Fibroblast of the aortic adventitia (primary cell): ENCODE measurements at places on chromosomes 11 and 22. TPM values are rescaled to one million over a fixed set of nuclear protein-coding genes. Genes with fewer than 3 reads are reported as not detected.
A peak's percentile ranks its signal among the peaks of the same experiment; 100 is the strongest.

The PHOX2A gene
- total RNA-seq: not detected in 2 replicates

The HPX gene
- total RNA-seq: 1.2 TPM in 1 of 2 replicates, not detected in the other

The MUC15 gene
- 0.25 TPM in 1 of 2 replicates, not detected in the other for total RNA-seq

The VSIG10L2 gene
- total RNA-seq: not detected in 2 replicates

The MRGPRE gene
- not detected in 2 replicates for total RNA-seq

The OR52N5 gene
- total RNA-seq: under 0.01 TPM in 1 of 2 replicates, not detected in the other

The CARD10 gene
- 5.8 and 13.1 TPM in 2 replicates for total RNA-seq

The MPZL2 gene
- total RNA-seq: 0.36 and 1.1 TPM in 2 replicates

The OR4D5 gene
- not detected in 2 replicates for total RNA-seq

The LSP1 gene
- total RNA-seq: 18.7 and 40.2 TPM in 2 replicates

The VWCE gene
- total RNA-seq: 7.4 and 13.9 TPM in 2 replicates

The PHLDB1 gene
- total RNA-seq: 49.1 and 93.5 TPM in 2 replicates

The YWHAH gene
- total RNA-seq: 169 and 174 TPM in 2 replicates

The VPREB3 gene
- not detected in 2 replicates for total RNA-seq

DNA sequence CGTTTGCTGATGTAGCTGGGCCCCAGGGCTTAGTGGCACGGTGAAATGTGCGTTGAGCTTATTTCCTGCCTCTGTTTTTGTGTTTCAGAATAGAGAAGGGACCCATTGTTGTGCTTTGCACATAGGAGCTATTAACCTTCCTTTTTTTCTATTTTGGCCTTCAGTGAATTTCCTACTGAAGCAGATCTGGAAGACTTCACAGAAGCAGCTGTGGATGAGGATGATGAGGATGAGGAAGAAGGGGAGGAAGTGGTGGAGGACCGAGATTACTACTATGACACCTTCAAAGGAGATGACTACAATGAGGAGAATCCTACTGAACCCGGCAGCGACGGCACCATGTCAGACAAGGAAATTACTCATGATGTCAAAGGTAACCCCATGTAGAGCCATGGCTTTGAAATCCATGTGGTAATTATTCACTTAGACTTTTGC, 37.4 kb upstream of the ST14 start:
- no peak for DNase-seq

DNA sequence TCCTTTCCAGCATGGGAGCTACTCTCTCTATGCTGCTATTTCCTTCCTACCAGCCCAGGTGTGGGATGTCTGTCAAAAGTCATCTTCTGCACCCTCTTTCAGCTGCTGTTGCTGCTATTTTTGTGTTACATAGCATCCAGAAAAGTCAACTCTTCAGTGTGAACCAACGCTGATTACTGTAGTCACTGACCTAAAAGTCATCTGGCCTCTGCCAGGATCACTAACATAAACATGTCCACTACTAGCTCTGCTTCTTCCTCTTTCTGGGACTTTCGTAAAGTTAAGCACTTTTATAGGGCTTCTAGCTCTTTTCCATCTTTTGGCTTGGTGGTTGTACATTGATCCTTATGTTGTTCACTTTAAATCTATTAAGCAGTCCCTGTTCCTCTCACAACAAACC, 90.2 kb upstream of the CARD18 start:
- DNase-seq: no peak

GRCh38 chr22:33219648-33220384, 161.6 kb upstream of the SYN3 start:
- no peak for DNase-seq

DNA sequence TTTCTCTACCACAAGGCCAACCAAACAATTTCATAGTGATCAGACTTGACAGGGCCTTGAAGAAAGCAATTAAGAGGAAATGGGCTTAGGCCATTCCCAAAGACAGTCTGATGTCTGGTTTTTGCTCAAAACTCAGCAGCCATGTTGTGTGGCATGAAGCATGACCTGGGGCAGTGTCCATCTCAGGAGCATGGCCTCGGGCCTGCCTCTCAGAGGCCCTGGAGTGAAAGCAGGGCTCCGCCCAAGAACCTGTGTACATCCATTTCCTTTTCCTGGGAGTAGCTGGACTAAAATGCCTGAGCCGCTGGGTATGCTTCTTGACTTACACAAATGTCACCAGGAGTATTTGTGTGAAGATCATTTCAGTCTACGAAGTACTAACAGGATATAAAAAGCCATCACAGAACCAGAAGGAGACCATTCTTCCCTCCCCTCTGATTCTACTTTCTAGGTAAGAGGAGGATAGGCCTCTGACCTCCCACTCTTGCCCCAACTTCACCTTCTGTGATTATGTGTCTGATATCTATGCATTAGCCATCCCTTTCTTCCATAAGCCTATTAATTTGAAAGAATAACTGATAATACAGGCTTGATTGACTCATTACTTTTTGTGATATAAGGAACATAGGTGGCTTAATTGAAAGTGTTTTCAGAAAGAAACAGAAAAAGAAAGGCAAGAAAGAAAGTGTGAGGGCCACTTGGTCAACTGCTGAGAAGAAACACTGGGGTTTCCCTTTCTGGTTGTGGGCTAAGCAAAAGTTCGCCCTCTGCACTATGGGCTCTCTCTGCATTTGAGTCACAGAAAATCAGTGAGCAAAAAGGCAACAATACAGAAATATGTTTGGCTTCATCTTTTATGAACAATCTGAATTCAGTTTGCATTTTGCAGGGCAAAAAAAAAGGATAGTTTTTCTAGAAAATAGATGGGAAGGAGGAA, 188.6 kb upstream of the MTMR2 start:
- peak; percentile 60 for DNase-seq

GRCh38 chr22:49810363-49811019, 17.2 kb downstream of the BRD1 start:
- peak; percentile 49 for DNase-seq

- no peak for DNase-seq
Observed at GRCh38 chr22:47923011-47923427, 1160.6 kb downstream of the TBC1D22A start.

DNA sequence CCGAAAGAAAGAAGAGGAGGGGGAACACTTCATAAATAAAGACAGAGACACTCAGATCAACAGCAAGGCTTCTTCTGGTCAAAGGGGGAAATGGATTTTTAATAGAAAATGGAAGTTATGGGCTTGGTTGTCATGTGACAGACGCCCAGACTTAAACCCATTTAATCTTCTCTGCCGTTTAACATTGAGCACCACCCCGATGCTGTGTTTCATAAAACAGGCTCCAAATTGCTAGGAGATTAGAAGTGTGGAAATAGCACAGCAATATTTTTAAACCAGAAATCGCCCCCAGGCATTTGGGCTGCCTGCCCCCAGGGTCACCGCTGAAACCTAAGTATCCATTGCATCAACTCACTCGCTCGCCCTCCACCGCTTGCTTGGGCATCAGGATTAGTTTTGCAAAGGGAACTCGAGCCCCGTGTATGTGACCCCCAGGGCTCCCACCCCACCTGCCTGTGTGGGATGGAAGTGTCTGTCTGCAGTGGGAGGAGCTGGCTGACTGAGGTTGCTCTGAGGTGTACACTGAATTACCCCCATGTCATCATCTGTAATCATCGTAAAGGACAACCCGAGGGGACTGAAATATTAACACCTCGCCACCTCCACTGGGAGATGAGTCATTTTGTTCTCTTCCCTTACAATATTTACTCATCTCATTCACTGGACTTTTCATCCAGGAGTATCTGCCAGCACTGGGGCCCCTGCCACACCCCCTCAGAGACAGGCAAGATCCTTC, 10.7 kb downstream of the DSCAML1 start:
- no peak for DNase-seq

GRCh38 chr11:127105593-127106541, 105.3 kb upstream of the KIRREL3 start:
- DNase-seq: peak; percentile 2

DNA sequence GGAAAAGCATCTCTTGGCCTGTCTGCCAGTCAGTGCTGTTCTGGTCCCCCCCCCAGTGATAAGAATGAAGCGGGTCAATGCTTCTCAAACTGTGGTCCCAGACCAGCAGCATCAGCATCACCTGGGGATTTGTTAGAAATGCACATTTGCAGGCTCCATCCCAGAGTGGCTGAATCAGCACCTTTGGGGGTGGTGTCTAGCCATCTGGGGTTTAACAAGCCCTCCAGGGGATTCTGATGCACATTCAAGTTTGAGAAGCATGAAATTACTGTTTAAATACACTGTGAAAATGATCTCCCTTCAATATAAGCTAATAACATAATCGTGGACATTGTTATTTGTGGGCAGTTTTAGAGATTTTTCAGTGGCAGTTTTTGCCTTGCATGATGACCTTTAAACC, 133.5 kb downstream of the MYO18B start:
- no peak for DNase-seq

DNA sequence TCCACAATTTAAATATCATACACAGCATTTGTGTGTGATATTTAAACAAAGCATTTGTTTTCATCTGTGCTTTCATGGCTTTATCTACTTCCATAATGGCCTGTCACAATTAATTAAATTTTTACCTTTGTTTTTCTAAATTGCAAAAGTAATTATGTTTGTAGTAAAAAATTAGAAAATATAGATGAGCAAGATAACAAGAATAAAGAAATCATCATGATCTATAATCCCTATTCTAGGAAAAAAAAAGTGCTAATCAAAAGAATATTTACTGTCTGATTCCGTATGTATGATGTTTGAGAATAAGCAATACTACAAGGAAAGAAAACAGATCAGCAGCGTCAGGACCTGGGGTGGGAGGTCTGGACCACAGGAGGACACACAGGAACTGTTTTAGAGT, 149.9 kb downstream of the NCAM1 start:
- no peak for DNase-seq

GRCh38 chr11:111582163-111582562, 20.1 kb upstream of the SIK2 start:
- peak; percentile 33 for DNase-seq

DNA sequence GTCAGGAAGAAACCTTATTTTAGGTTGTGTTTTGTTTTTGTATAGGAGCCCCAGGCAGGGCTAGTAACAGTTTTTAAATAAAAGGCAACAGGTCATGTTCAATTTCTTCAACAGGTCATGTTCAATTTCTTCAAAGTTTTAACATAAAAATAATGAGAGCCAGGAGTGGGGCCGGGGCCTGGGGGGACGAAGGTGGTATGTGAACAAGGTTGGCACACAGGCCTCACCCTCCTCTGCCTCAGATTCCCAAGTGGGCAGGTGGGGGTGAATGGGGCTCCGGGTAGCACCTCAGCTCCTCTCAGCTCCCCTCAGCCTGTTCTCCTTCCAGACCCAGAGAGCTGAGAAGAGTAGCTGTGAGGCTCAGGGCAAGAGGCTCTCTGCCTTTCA, 4.4 kb downstream of the DERL3 start:
- DNase-seq: no peak

GRCh38 chr11:15073361-15074205, at the start of gene CALCB:
Gene CALCB, plus strand, starts transcription at chr11:15073593. Its CDS starts 1,126 bp downstream, at chr11:15074719.
- DNase-seq: peak; percentile 17

DNA sequence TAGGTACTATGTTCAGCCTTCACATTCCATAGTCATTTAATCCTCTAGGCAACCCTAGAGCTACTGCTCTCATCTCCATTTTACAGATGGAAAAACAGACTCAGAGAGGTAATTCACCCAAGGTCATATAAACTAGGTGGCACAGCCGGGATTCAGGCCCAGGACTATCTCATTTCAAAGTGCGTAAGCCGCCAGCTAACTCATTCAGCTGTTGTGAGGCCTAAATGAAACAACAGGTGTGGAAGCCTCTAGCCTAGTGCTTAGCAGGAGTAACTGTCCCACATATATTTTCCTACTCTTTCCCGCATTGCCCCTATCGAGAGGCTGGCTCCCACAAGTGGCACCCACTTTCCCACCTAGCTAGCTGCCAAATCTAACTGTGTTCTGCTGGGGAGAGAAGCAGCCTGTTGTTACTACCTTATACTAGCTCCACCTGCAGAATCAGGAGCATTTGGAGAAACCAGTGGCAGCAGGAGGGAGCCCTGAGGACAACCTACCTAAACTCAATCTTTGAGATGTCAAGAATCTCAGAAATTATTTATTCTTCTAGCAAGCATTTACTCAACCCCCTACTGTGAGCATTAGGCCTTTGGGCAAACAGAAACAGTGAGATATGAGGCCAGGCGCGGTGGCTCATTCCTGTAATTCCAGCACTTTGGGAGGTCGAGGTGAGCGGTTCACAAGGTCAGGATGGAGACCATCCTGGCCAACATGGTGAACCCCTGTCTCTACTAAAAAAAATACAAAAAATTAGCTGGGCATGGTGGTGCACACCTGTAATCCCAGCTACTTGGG, 20.9 kb downstream of the PRG3 start:
- DNase-seq: no peak

GRCh38 chr11:115145324-115145723, 358.9 kb downstream of the CADM1 start:
- DNase-seq: no peak

- no peak for DNase-seq
Observed at GRCh38 chr11:5841797-5842196, at the start of gene OR52E6. Gene OR52E6, minus strand, starts transcription at chr11:5841897. Its CDS starts 0 bp downstream, at chr11:5841897.

DNA sequence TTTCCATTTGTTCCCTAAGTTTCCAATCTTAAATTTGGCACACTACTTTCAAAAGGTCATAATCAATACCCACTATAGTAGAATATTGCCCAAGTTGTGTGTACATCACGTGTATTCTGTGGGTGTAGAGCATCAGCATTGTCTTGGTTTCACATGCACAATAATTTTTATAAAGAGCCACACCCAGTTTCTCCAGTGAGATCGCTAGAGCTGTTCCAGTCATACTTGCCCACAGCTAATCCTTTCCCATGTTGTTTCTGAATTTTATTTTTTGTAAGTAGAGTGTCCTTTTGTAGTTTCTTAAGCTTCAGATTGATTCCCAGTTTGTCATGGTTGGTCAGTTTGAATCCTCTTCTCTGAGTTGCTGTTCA, 13.7 kb downstream of the FAM118B start:
- no peak for DNase-seq

- DNase-seq: no peak
Observed at GRCh38 chr11:130858215-130858614, 58.1 kb downstream of the SNX19 start.

GRCh38 chr22:24358105-24358836, 69.1 kb upstream of the ADORA2A start:
- DNase-seq: no peak

DNA sequence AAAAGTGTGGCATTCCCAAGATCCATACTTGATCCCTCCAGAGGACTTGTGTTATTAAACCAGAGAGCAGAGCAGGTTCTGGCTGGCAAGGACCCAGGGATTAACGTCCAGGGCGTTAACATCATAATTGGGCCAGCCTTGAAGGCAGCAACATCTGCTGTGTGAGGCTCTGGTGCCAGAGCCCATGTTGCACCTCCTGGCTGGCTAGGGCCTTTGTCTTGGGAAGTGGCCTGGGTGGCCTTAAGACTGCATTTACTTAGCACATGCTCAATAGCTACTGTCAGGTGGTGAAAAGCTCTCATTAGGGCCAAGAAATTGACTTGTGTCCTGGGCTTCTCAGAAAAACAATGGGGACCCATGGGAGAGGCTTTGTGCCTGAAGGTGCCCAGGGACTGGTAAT, 66.6 kb downstream of the CACNG2 start:
- no peak for DNase-seq

DNA sequence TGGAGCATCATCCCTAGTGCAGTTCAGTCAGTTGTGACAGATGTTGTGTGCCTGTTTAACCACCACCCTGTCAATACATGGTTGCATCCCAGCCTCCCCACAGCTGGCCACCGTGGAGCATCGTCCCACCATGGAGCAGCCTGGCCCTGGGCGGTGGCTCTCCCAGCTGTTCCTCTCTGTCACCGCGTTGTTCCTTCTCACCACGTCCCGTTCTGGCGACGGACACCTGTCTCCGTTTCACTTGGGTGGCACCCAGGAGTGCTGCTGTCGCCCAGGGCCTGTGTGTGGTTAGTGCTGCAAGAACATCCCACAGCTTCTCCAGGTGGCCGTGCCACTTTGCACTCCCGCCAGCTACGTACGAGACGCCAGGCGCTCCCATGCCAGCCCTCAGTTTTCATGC, 26.5 kb downstream of the MUC6 start:
- DNase-seq: no peak
